ENCODE measurements at places on chromosomes 11 and 22.

GRCh38 chr11:20671856-20672546, 2.6 kb downstream of the NELL1 start:
- DNase-seq, result peak; percentile 60

DNA sequence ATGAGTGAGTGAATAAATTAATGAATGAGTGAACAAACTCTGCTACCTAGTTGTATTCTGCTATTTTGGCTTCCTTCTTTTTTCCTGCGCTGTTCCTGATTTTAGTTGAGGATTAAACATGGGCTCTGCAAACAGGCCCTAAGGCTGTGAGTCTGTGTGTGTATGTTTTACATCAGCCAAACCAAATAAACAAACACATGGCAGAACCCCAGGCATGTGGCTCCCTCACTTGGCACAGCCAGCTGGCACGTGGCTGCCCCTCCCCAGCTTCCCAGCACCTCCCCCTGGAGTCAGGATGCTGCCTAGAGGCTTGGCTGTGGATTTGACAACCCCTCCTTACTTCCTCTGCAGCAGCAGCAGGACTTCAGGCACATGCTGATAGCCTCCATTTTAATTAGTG, 593.2 kb downstream of the INSC start:
- DNase-seq, result peak; percentile 9

DNA sequence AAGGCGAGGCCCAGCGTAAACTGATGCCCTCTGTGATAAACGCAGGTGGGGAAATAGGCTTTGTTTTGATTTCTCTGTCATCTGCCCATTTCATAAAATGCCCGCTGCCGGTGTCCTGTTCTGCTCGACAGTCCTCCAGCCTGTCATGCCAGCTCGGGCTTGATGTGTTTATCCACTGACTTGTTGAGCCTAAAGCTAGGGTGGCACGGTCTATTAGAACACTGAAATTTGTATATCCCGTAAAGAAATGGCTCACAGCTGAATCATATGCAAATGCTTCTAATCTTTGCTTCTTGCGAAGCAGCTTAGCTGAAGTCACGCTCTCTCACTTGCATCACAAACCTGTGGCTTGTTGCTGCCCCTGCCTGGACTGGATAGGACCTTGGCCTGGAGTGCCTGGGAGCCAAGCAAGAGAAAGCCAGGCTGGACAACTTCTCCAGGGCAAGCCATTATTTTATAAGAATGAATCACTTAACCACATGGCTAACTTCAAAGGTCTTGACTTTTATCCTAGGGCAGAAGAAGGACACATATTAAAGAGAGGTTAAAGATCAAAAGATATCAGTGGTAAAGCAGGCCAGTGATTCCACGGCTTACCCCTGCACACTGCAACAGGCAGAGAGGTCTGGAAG, 33.1 kb downstream of the EHF start:
- peak; percentile 98 for DNase-seq

- DNase-seq, result peak; percentile 14
Measured at GRCh38 chr22:35299217-35299672, 449 bp upstream of the TOM1 start.
